ENCODE measurements at places on chromosomes 5 and 9. TPM values are rescaled to one million over a fixed set of nuclear protein-coding genes. Genes with fewer than 3 reads are reported as not detected.

DNA sequence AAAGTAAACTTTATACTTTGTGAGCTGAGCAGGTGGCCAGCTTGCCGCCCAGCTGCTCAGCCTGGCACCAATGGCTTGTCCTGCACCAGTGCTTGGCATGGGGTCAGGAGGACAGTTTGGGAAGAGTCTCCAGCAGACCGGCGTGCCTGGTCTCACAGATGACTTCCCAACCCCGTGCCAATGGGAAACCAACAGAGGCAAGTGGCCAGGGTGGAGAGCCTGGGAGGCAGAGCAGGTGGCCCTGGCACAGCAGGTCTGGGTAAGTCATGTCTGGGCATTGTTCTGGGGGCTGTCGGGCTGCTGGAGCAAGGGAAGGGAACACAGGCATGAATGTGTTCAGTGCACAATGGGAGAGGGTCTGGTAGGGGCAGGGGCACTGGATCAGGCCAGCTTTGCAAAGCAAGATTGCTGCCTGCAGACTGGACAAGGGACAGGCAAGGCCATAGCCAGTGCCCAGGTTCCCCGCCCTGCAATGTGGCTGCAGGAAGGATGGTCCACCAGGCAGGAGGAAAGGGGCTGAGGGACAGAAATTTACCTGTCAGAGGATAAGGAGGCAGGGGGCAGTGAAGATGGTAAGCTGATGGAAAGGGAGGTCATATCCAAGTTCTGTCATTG lies 76.2 kb upstream of the ALDH1B1 start:
- DNase-seq, result no peak

DNA sequence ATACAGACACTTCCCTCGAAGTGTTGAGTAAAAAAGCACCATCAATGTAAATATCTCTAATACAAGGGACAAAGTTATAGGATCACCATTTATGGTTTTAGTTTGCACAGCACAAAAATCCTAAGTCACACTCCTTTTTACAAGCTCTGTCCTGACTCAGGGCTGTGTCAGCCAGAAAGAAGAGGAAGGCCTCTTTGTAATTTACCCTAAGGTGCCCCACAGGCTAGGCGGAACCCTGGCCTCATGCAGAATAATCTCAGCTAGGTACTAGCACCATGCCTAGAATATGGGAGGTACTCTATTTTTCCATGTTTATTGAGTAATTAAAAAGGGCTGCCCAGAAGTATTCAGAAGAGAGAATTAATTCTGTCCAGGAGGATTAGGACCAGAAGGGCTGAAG lies 36.9 kb downstream of the HAVCR1 start:
- DNase-seq, result no peak

GRCh38 chr5:67037171-67037570 lies 159.4 kb downstream of the CD180 start:
- DNase-seq, result no peak

- no peak for DNase-seq
These were observed 82.0 kb downstream of the WNK2 start for GRCh38 chr9:93265972-93266371.

- DNase-seq, result peak; percentile 14
These were observed 116.9 kb upstream of the CPEB4 start for GRCh38 chr5:173771121-173771724.

DNA sequence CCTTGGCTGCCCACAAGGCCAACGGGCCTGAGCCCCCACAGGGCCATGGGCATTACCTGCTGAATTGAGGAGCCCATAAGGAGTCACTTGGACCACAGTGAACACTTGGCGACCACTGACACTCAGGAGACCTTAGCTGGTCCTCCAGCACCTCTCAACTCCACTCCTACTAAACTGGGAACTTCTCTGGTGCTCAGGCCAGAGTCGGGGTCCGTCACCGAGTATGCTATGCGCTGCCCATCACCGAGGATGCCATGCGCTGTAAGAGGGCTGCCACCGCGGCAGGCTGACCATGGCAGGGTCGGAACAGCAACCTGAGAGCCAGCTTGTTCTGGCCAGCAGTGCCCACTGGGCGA lies 600 bp upstream of the SQSTM1 start:
- peak; percentile 39 for DNase-seq

GRCh38 chr5:134118212-134118835 lies 3.8 kb downstream of the TCF7 start:
- no peak for DNase-seq

DNA sequence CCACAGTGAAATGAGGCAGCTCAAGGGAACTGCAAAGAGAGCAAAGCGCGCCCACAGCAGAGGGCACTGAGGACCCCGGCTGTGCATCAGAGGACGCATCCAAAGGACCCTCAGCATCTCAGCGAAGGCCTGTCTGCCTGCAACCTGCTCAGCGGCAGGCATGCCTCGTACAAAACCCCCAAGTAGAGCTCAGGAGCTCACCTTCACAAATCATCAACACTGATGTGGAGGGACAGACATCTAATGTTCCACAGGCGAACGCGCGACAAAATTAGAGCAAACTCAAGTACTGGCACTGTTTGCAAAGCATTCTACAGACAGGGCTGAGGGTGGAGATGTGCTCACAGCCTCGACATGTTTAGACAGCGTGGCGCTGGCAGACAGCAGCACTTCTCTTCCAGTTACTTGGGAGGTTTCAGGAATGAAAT lies 81.0 kb downstream of the DCP2 start:
- no peak for DNase-seq

DNA sequence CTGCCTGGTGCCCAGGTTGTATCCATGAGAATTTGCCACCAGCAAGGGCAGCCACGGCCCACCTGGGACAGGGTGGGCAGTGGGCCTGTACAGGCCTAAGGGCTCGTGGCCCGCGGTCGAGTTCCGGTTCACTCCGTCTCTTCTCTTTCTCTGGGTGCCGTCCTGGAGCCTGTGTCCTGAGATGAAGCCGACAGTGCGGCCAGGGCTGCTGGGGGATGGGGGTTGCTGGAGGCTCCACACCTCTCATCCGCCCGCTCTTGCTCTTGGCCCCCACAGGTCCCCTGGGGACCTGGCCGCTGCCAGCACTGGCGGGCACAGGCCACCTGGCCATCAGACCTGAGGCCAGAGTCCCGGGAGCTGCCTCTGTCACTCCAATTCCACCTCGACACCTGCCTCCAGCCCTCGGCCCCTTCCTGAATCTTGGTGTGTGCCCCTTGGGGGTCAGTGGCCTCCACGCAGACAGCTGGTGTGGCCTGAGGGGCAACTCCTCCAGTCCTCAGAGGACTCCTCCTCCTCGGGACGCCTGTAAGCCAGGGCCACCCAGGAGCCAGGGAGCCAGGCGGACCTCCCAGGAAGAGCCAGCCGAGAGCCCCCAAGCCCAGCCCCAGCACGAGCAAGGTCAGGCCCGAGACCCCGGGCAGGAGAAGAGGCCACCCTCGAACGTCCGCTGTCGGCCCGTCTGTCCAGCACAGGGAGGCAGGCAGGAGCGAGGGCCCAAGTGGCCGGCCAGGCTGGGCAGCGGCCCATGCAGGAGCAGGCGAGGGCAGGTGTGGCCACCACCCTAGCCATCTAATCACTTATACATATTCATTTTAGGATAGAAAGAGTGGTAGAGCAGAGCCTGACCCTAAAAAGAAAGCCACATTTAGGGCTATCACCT lies 5.2 kb downstream of the LRRC26 start:
- no peak for DNase-seq

DNA sequence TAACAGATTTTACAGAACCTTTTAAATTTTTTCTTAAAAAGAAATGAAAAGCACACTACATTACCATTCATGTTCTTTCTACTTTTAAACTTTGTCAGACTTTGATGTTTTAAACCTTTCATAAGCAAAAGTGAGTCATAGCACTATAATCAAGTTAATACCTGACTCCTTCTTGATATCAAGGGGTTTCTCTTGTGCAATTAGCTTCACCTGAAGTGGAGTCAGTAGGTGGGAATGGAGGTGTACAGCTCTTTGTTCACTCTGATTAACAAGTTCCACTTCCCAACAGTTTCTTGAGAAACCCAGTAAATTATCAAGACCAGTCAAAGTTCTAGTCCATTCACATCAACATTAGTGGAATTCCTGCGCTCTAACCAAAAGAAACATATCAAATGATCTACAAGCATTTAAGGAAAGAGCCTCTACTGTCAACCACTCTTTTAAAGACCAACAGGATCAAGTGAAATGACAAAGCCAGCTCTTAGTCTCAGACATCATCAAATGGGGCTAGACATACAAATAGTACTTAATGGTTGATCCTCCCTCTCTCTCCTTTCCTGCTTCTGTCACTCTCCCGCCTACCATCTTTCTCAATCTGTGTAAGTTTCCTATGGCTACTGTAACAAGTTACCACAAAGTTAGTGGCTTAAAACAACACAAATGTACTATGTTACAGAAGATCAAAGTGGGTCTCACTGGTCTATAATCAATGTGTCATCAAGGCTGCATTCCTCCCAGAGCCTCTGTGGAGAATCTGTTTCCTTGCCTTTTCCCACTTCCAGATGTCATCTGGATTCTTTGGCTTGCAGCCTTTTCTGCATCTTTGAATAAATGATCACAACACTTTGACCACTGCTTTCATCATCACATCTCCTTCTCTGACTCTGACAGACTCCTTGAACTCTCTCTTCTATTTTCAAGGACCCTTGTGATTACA lies 68.0 kb downstream of the HINT1 start:
- no peak for DNase-seq

DNA sequence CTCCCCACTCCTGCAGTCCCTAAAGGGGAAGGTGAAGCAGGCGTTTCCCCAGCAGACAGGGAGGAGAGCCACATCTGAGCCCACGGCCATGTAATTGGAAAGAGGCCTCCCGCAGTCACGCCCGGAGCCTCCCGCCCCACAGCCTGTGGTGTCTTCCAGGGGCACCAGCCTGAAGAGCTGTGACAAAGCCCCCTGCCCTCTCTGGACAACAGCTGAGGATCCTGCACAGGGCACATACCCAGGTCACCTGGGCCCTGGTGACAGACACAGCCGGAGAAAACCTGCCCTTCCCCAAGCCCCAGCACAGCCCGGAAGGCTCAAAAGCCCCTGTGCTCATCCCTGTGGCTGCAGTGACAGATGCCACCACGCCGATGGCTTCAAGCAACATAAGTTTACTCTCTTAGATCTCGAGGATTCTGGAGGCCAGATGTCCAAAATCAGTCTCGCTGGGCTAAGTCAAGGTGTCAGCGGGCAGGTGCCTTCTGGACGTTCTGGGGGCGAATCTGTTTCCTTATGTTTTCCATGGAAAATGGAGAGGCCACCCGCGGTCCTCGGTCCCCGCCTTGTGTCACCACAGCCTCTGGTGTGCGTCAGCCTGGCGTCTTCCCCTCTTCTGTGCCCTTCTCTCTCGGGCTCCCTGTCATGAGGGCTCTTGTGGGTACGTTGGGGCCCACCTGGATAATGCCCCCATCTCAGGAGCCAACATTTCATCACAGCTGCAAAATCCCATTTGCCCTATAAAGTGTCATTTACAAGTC lies 71.5 kb downstream of the PSMB7 start:
- DNase-seq, result no peak

DNA sequence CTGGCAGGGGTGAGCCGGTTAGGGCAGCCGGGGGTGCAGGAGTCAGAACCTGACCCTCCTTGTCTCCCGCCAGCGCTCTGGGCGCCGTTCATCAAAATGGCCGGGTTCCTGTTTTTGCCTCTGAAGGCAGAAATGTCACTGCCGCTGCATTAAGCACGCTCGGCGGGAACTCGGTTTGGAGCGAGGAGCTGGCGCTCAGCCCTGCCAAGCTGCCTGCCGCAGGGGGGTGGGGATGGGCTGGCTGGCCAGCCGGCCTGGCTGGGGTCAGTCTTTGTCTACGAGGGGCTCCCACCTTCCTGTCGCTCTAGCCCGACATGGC lies 63.7 kb downstream of the CXXC5 start:
- DNase-seq, result no peak

DNA sequence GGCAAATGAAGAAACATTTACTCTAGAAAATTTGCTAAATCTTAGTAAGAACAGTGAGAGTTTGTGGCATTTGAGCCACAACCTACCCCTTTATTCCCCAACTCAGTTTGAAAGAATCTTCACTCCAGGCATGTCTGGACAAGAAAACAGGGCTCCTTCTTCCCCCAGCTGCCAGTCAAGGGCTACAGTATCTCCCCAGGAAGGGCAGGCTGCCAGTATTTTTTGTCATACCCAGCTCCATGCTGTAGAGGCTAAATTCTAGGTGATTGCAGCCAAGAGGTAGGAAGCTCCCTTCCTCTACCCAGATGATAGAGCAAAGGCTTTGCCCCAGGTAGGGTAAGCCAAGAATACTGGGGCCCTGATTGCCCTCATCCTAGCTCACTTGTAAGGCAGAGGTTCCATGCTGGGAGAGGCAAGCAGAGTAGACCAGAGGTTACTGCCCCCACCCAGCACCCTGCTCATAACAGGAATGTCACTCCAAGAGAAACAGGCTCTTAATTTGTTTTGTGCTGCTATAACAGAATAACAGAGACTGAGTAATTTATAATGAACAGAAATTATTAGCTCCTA lies 20.0 kb upstream of the GRPEL2 start:
- no peak for DNase-seq

GRCh38 chr5:39869396-39869795 lies 444.6 kb upstream of the DAB2 start:
- DNase-seq, result no peak

- no peak for DNase-seq
These were observed 134.9 kb downstream of the GABBR2 start for GRCh38 chr9:98573749-98574278.

GRCh38 chr5:120803282-120803681 lies 339.2 kb downstream of the PRR16 start:
- DNase-seq, result peak; percentile 15

DNA sequence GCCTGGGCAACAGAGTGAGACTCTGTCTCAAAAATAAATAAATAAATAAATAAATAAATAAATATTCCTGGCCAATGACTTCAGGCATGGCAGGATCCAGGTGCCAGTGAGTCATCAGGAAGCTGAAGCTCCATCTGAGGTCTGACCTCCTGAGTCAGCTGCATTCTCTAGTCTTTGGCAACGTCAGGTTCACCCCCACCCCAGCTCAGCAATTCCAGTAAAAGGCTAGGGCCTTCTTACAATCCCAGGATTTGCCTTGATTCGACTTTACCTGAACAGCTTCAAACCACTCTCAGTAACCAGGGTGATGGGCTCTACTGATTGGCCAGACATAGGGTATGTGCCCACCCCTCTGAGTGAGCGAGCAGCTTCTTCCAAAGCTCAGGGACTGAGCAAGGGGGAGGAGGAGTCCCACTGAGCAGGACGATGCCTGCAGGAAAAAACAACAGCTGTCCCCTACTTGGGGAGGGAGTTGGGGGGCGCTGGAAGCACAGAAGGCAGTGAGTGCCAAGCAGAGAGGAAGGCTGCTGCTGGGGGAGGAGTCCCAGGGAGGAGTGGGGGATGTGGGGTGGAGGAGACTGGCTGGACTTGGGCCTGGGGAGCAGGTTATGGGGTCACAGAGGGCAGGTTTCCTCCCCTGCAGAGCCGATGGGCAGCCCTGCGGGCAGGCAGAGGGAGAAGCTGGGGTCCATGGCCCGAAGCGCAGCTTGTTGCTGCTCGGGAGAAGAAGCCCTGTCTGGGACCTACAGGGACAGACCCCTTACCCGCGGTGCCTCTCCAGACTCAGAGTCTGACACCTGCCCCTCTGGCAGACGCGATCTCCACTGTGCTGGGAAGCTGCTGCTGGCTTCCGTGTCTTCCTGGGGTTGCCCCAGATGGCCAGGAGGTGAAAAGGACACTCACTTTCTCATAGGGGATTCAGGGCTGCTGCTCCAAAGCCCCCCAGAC lies 25.9 kb upstream of the UNC5A start:
- DNase-seq, result peak; percentile 74

- no peak for DNase-seq
These were observed 369.3 kb upstream of the TRPC7 start for GRCh38 chr5:136734628-136735027.

WNK2 gene
- not detected for total RNA-seq

CERCAM gene
- 46.8 TPM for total RNA-seq

DPM2 gene
- 41.9 TPM for total RNA-seq

SPATA31C1 gene
- total RNA-seq, result not detected

IFNB1 gene
- total RNA-seq, result not detected

IL4 gene
- not detected for total RNA-seq

LCN15 gene
- not detected for total RNA-seq

PRLR gene
- total RNA-seq, result not detected

ALDOB gene
- total RNA-seq, result not detected

INSL6 gene
- total RNA-seq, result not detected
